ENCODE measurements at places on chromosomes 7 and 10.

DNA sequence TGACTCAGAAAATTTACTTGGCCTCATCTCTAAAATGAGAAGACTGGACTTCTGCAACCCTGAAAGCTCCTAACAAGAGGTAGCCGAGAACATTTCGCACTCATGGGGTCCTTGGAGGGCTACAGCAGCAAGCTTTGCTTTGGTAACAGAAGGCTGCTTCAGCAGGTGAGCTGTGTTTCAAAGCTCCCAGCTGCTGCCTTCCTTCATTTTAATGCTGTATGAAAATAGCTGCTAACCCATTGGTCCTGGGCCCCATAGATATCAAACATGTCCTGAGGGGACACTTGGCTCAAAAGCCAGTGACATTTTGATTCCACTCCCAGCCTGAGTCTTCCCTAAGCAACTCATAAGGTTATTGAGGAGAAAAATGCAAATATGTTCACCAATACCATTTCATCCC is 14.3 kb upstream of the MALSU1 start:
- no peak for DNase-seq

DNA sequence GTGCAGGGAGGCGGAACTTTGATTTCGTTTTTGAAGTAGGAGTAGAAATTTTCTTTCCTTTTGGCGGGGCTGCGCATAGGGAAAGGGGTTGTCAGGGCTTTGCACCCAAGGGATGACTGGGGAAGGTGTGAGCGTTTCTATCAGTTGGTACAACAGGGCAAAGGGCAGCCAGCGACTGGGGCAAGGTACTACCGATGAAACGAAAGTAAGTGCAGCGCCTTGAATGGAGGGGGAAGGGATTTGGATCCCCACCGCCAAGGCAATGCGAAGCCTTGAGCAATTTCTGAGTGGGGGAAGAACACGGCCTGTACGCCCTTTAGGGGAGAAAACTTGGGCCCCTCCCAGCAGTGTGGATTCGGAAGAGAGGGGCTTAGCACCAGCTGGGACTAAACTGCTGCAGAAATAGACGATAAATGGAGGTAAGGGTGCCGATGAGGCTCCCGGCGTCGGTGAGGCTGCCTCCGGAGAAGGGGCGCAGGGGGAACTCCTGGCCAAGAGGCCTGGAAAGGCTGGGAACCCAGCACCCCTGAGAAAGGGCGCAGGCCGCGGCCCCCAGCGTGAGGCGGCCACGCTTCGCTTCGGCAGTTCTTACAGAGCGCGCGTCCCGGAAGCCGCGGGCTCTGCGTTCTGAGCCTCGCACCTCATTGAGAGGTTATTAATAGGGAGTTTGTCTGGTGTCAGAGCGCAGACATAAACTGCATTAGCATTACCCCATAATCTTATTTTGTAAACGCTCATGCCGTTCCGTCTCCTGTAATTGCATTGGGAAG is 10.0 kb upstream of the TLX1 start:
- DNase-seq, result no peak

GRCh38 chr10:110750931-110751330 is 106.8 kb downstream of the RBM20 start:
- no peak for DNase-seq

DNA sequence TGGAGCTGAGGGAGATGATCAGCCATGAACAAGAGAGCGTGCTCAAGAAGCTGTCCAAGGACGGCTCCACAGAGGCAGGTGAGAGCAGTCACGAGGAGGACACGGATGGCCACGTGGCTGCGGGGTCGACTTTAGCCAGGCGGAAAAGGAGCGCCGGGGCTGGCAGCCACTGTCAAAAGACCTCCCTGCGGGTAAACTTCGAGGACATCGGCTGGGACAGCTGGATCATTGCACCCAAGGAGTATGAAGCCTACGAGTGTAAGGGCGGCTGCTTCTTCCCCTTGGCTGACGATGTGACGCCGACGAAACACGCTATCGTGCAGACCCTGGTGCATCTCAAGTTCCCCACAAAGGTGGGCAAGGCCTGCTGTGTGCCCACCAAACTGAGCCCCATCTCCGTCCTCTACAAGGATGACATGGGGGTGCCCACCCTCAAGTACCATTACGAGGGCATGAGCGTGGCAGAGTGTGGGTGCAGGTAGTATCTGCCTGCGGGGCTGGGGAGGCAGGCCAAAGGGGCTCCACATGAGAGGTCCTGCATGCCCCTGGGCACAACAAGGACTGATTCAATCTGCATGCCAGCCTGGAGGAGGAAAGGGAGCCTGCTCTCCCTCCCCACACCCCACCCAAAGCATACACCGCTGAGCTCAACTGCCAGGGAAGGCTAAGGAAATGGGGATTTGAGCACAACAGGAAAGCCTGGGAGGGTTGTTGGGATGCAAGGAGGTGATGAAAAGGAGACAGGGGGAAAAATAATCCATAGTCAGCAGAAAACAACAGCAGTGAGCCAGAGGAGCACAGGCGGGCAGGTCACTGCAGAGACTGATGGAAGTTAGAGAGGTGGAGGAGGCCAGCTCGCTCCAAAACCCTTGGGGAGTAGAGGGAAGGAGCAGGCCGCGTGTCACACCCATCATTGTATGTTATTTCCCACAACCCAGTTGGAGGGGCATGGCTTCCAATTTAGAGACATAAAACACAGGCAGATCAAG is 3.3 kb downstream of the GDF2 start:
- DNase-seq, result no peak

- DNase-seq, result no peak
Measured at GRCh38 chr7:40329601-40330153, 194.9 kb downstream of the SUGCT start.

DNA sequence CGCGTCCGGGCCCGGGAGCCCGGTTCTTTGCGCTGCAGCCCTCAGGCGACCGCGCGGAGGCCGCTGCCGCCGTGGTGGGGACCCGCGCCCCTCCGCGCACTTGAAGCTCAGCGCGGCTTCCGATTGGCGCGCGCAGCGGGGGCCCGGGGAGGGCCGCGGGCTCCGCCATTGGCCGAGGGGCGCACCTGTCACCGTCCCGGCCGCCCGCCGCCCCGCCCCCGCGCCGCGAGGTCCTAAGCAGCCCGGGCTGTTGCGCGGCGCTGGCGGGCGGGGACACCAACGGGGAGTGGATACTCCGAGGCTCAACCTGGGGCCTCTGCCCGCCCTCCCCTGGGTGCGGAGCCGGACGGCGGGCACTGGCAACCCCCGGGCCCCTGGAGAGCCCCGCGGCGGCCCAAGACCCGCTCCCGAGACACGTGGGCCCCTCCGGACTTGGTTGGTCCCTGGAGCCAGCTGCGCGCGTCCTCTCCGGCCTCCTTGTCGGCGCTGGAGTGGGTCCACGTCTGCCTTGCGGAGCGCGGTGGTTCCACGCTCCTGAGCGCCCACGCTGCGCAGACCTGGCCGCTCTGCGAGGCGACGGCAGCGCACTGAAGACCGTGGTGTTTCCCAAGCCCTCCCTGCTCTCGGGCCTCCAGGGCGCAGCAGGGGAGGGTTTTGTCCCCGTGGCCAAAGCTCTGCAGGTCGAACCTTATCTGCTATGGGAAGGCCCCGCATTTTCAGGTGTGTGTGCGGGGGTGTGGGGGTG is at the start of gene MNX1:
TSS of gene MNX1 (minus strand) at position 76 of the 745 bp plus-strand sequence. CDS start 313 bp downstream, outside the sequence.
- DNase-seq, result no peak

DNA sequence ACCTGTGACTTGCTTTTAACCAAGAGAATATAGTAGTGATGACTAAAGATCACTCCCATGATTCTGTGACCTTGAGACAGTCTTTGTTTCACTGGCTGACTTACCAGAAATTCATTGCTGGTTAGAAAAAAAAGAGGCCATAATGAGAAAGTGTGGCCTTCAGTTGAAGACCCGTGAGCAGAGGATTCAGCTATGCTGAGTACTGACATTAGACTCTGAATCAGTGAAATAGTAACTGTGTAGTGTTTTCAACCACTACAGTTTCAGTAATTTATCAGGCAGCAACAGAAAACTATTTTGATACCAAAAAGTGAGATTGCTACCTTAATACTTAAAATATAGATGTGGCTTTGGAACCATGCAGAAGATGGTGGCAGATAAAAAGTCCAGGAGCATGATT is 298.0 kb upstream of the KCND2 start:
- no peak for DNase-seq

GRCh38 chr10:71357792-71358265 is 38.8 kb downstream of the SLC29A3 start:
- DNase-seq, result no peak

- no peak for DNase-seq
Measured at GRCh38 chr7:159331462-159331861, 186.8 kb upstream of the VIPR2 start.

DNA sequence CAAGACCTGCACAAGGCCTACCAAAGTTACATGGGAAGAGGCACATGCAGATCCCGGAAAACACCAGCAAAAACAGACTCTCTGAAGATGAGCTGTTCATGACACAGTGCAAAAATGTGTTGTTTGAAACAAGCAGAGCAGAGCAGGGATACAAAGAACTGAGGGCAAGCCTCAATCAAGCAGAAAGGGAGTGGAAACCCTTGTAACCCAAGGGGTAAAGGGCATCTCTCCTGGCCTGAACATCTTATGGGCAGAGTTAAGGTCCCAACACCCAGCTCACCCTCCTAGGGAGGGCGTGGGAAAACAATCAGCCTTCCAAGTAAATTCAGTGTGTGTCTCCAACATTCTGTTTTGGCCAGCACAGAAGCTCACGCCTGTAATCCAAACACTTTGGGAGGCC is 10.5 kb downstream of the PSPH start:
- no peak for DNase-seq

DNA sequence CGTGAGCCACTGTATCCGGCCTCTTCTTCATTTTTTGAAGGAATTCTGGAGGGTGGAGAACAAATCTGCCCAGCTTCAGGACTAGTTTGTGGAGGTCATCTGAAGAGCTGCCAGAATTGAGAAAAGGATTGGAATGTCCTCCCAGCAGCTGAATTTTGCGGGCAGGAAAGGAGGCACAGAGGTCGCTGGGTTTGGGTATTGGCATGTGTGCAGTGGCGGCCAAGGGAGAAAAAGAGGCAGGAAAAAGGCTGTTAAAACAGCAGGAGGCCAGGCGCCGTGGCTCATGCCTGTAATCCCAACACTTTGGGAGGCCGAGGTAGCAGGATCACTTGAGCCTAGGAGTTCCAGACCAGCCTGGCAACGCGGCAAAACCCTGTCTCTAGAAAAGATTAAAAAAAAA is 80.4 kb downstream of the HIP1 start:
- no peak for DNase-seq

DNA sequence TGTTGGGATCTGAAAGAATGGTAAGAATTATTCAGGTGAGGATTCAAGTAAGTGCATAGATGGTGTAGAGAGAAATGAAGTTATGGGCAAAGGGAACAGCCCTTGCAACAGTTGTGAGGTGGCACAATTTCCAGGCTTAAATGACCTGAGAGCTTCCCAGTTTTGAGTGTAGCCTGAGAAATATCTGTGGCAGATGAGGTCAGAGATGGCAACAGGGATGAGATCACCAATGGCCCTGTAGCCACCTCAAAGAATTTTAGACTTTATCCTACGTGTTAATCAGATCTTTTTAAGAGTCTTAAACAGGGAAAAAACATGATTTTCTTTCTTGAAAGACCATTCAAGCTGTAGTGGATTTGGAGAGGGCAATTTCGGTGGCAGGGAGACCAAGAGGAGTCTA is 1.9 kb upstream of the NRF1 start:
- no peak for DNase-seq

GRCh38 chr10:21265622-21266021 is 259.9 kb downstream of the SKIDA1 start:
- no peak for DNase-seq

- DNase-seq, result no peak
Measured at GRCh38 chr7:148204639-148205304, 385.8 kb upstream of the C7orf33 start.

DNA sequence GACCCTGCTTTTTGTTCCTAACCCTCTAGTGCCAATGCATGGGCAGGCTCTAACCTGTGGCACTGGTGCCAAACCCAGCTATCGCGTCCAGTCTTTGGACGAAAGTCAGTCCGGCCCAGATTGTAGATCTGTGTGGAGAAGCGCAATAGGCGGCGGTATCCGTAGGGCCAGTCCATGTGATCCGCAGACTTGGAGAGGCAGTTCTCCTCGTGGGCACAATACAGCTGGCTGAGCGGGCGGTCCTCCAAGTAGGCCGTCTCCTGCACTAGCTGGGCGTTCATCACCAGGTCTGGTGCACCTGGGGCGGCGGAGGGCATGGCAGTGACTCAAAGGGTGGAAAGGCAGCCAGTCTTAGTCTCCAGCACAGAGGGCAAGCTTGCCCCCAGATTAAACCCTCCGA is 14.5 kb downstream of the LOXL4 start:
- no peak for DNase-seq

- DNase-seq, result no peak
Measured at GRCh38 chr7:42445691-42446090, 208.7 kb upstream of the GLI3 start.

DNA sequence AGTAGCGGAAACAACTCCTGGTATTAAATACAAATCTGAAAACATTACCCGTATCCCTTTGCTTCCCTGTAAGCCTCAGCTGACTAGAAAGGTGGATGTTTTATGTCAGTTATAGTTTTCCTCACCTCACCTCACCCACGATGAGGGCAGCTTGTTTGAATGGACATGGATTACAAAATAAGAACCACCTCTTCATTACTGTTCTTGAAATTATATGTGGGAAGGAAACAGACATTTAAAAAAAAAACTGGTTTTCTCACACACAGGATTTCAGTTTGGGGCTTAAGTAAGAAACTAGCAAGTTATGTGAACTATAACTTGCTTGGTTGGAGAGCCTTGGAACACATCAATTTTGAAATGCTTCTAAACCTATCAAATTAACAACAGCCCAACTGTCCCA is 232.9 kb upstream of the CCDC6 start:
- DNase-seq, result no peak

DNA sequence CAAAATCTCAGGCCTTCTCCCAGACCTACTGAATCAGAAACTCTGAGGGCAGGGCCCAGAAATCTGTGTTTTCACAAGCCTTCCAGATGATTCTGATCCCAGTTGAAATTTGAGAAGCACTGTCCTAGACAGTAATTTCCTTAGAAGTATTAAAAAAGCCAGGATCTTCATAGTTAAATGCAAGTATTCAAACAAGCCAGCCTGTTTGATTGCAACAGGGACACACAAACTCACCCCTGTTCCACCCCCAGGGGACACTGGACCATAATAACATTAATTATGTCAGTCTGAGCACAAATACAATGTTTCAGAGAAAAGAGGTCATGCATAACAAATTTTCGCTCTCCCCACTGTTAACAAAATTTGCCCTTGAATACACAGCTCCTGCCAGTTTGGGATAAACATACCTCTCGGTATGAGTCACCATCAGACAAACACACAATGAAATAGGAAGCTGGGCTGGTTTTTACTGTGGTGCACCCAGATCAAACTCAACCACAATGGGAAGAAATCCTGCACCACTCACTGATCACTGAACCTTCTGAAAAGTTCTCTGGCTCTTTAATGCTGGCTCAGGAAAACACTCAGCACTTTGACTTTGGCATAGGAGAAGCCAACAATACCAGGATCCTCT is 34.3 kb downstream of the ABLIM1 start:
- DNase-seq, result no peak

DNA sequence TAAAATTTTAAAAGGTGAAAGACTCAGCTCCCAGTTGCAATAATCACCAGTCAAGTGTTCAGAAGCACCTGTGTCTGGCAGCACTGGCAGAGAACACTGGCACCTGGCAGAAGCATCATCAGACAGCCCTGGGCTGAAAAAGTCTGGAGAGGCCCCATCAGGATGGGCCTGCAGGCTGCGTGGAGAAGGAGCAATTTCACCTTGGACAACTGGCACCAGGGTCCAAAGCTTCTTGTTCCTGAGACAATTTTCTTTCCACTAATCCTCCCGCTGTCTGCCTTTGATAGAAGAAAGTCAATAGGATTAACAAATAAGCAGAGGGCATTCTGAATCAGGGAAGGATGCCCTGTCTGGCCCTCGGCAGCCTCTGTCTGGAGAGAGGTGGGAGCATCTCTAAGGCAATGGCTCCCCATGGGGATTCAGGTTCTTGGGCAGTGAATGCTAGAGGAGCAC is 6.5 kb downstream of the COBL start:
- no peak for DNase-seq

- DNase-seq, result no peak
Measured at GRCh38 chr7:139702313-139702731, 75.5 kb downstream of the HIPK2 start.
